ENCODE measurements at places on chromosomes 7 and 10. TPM values are rescaled to one million over a fixed set of nuclear protein-coding genes. Genes with fewer than 3 reads are reported as not detected.

DNA sequence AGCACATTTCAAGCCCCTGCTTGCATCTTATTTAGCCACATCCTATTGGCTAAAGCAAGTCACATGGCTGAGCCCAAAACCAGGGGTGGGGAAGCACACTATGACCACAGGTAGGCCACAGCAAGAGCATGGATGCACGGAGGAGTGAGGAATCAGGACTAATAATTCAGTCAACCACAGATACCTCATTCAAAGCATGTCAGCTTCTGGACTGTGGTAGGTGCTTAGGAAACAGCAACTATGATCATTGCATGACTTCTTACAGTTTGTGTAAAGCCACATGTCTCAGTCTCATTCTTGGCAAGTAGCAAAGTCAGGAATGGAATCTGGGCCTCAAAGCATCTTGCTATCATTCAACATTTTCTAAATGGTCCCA, 79.0 kb upstream of the EMX2 start:
- no peak for DNase-seq

DNA sequence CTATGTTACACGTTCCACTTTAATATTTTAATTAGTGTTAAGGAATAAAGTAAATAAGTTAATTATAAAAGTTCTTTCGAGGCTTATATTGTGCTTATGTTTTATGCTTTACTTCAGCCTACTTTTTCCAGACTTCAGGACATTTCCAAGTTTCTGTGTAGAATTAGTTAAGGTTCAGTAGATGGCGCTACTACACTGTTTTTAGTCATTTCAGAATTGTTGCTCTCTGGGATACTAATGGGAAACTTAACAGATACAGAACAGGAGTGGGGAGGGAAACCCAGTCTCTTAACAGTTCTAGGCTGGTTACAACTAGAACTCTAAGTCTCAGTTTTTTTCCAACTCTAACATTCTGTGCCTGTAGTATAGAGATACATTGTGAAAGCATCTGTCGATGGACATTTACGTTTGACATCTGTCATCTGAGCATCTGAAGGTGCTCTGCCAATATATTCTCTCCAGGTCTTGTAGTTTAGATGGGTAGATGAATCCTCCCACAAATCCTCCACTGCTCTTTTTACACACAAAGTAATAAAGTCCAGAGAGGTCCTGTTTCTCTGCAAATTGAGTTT, 56.8 kb upstream of the FAM171A1 start:
- peak; percentile 6 for DNase-seq

GRCh38 chr10:52322936-52323335, 8.9 kb downstream of the DKK1 start:
- no peak for DNase-seq

- no peak for DNase-seq
Measured at GRCh38 chr10:73771722-73772280, 10.0 kb upstream of the CHCHD1 start.

GRCh38 chr10:49550563-49550962, 11.6 kb upstream of the ERCC6 start:
- DNase-seq = peak; percentile 93

- DNase-seq = no peak
Measured at GRCh38 chr10:133339708-133340380, 3.1 kb upstream of the CALY start.

GRCh38 chr10:83476211-83476610, 663.1 kb upstream of the GHITM start:
- no peak for DNase-seq

GRCh38 chr7:101941481-101942383, 124.3 kb downstream of the CUX1 start:
- DNase-seq = peak; percentile 83

DNA sequence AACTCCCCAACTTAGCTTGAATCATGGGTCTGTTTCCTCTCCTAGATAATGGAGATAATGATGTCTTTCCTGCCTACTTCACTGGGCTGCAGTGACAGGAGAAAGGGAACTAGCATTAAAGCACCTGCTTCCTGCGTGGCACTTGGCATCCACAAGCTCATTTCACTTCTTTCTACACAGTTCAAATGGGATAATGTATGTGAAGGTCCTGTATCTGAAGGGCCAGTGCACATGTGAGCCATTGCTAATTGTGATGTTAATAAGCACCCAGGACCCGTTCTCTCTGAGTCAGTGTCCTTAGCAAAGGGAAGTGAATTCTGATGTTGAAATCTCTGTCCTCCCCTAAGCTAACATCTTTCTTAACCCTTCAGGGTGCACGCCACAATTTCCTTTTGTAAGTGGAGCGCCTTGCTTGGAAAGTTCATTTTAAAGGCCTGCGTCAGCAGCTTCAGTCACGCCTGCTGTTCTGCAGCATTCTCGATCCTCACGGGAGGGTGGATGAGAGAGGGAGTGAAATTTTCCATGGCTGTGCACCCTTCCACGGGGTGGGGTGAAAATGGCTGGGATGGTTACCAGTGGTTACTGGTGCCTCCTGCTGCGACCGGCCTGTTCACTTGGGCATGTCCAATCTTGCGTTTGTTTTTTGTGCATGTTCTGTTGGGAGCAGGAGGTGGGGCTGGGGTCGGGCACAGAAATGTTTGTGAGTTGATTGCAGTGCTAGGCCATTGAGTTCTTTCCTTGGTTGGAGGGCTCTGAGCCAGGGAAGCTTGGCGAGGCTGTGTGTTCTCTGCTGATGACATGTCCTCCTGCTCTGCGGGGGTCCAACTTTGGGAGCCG, 59.2 kb downstream of the HK1 start:
- DNase-seq = no peak

The WDFY4 gene
- 0.67 TPM for total RNA-seq

- no peak for DNase-seq
Measured at GRCh38 chr10:89975771-89976170, 274.4 kb downstream of the KIF20B start.

DNA sequence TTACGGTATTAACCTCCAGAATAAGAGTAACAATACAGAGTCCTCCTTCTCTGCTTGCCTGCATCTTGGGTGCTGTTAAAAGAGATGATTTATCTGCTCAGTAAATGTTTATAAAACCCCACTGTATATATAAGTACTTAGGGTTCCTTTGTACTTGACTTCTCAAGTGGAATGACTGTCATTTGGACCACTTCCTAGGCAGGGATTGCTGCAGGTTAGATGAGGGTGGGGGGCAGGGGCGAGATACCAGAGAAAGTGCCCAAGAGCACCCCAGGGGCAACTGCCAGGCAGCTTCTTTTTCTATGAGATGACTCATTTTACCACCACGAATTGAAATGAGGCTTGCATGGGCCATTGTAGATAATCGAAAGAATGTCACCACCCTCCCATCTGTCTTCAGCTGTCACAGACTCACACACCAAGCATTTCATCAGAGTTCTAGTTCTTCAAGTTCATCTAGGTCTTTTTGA, 421.9 kb upstream of the GALNT17 start:
- DNase-seq = peak; percentile 90

- DNase-seq = no peak
Measured at GRCh38 chr7:45086331-45087065, 2.3 kb downstream of the NACAD start.

DNA sequence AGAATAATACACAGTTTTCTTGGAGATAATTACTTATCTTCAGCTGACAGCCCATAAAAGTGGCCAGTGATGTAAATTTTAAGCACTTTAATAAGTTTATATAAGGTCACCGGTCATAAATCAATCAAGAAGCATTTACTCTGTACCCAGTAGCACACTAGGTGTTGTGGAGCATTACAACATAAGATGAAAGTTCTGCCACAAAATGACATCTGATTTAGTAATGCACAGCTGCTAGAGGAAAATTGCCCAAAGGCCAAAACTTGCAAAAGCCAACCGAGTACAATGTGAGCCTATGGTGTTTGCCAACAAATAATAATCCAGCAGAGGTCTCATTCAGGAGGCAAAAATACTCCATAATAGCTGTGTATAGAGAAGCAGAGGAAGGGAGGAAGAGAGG, 63.6 kb downstream of the GPR37 start:
- no peak for DNase-seq

- no peak for DNase-seq
Measured at GRCh38 chr7:937856-938484, 16.5 kb downstream of the ADAP1 start.

The KCP gene
- total RNA-seq = 1.4 TPM

DNA sequence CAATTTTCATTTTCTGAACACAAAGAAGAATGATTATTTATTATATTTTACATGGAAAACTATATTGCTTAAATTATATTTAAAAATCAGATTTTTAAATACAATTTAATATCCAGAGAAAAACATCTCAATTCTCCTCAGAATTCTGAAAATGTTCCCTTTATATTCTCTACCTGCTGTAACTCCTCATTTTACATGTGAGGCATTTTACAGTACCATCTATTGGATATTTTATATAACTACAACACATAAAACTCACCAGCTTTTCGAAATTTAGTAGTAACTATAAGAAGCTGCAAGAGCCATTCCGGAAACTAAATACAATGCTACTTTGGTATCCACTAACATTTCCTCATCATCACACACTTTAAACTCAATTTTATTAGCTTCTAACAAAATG, 264.6 kb downstream of the DGKB start:
- no peak for DNase-seq

The GDF2 gene
- total RNA-seq = not detected

DNA sequence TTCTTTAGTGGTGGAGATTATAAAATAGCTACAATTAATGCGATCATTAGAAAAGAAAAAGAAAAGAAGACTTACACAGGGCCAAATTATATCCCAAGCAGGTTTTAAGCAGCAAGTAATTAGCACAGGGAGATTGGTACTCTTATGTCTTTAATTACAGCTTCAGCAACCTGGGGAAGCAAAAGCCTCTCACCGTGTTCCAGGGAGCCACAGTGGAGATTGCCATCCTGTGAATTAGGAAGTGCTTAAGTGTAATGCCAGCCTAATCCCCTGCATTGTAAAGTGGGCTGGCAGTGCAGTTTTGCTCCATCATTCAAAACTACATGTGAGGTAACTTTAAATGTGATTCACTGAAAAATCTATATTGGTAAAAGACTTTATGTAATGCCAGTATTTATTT, 533.5 kb upstream of the COBL start:
- DNase-seq = no peak

The NUDT13 gene
- 2.5 TPM for total RNA-seq

- DNase-seq = no peak
Measured at GRCh38 chr7:115409682-115410433, 488.0 kb downstream of the MDFIC start.

The VWDE gene
- total RNA-seq = 1.1 TPM

DNA sequence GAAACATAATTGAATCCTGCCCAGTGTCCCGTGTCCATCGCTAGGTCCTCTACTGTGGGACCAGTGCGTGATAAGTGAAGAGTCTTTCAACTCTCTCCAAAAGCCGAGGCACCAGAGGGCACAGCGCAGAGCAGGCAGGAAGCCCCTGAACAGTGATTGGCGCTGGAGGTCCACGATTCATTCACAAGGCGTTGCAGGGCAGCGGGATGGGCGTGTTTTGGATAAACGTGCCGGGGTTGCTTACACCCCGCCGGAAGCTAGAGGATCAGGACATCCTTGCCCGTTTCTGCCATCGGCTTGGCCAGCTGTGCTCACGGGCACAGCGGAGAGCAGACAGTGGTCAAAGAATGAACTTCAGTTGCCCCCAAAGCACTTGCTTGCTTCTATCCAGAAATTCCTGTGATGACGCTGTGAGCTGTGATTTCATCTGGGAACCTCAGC, 86.0 kb upstream of the PFKP start:
- no peak for DNase-seq

DNA sequence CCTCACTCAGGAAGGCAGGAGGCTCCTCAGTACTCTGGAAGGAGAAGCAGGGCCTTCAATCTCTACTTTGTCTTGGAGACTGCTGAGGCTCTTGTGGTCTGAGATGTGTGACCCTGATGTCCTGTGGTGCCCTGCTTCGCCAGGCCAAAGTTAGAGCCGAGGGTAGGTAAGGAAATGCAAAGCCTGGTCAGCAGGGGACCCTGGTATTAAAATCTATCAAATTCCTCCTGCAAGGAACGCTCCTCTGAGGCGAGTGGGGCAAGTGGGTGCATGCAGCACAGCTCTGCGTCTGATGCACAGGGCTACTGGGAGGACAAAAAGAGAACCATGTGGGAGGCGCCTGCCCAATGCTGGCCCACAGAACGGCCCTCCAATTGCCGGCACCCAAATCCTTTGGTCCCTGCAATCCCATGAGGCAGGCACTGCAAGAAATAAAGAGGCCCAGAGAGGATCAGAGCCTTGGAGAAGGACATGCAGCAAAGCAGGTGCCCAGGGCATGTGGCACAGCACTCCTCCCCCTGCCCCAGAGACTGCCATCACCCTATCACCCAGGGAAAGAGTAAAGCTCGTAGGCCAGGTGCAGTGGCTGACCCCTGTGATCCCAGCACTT, 23.1 kb upstream of the ZMIZ1 start:
- DNase-seq = no peak

- DNase-seq = no peak
Measured at GRCh38 chr7:19295376-19295775, 150.2 kb upstream of the FERD3L start.

The SPDYE11 gene
- not detected for total RNA-seq
